ENCODE measurements at places on chromosomes 2 and 18. TPM values are rescaled to one million over a fixed set of nuclear protein-coding genes. Genes with fewer than 3 reads are reported as not detected.

DNA sequence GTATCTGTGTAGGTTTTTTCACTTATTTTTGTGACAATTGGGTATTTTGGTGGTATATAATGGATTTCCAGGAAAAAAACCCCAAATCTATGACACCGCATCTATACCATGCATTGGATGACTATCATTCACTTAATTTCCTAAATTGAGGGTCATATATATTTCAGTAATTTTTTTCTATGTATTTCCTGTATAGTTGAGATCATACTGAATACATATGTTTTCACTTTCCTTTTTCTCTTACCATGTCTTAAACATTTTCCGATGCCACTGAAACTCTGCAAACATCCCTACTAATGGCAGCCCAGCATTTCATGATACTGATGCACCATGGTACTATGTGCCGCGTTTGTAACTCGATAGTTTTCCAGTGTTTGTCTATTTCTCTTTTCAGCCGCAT is 40.4 kb downstream of the CDKL4 start:
- DNase-seq: no peak

- peak; percentile 75 for DNase-seq
Observed at GRCh38 chr2:232632904-232633412, 446 bp upstream of the EFHD1 start.

The GALM gene
- 15.6 TPM for total RNA-seq

- DNase-seq: peak; percentile 80
Observed at GRCh38 chr2:111898703-111899514, 502 bp downstream of the MERTK start.
